ENCODE measurements at places on chromosomes 6 and 20.

DNA sequence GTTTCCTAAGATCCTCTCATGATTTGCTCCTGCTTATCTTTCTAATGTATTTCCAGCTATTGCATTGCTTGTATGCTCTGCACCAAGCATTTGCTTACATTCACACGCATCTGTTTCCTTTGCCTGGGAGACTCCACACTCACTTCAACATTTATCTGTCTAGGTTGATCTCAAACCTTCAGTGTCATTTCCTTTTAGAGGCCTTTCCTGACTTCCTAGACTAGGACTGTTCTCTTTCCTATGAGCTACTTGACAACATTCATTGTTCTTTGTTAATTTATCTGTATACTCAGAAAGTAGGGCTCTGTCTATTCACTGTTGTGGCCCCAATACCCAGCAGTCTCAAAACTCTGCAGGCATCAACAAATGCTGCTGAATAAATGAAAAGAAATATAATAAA is 84.4 kb downstream of the WASF1 start:
- H3K27ac ChIP-seq = no peak overlapping the region
- no peak overlapping the region for H3K4me3 ChIP-seq
- no peaks in the 10 kb centered on the region for H3K36me3 ChIP-seq
- no peaks in the 10 kb centered on the region for H3K4me1 ChIP-seq
- H3K27me3 ChIP-seq = no peaks in the 10 kb centered on the region

DNA sequence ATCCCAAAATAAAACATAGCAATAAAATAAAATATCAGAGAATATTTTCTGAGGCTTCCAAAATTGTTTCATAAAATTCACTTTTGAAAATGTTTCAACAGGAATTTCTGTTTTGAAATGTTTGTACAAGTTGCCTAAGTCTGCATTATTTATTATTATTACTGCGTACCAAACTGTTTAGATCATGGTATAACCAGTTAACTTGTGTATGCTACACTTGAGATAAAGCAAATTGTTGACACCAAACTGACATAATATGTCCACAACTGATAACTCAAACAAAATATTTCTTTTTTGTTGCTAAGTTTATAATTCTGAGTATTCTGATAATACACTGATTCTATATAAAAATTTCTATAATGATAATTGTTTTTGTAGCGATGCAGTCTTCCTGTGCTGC is 531.8 kb upstream of the EYS start:
- no peak overlapping the region for H3K4me3 ChIP-seq
- no peaks in the 10 kb centered on the region for H3K27me3 ChIP-seq
- H3K4me1 ChIP-seq = no peaks in the 10 kb centered on the region
- no peak for DNase-seq

GRCh38 chr20:54113566-54113965 is 43.2 kb upstream of the BCAS1 start:
- H3K4me3 ChIP-seq = no peak overlapping the region
- DNase-seq = no peak
- H3K27ac ChIP-seq = no peak overlapping the region
- H3K36me3 ChIP-seq = no peaks in the 10 kb centered on the region
- H3K27me3 ChIP-seq = no peaks in the 10 kb centered on the region

- peaks cover 4% of the 10 kb centered on the region for H3K27me3 ChIP-seq
- H3K4me3 ChIP-seq = no peak overlapping the region
- no peak for DNase-seq
- H3K4me1 ChIP-seq = no peaks in the 10 kb centered on the region
- H3K27ac ChIP-seq = no peak overlapping the region
Measured at GRCh38 chr6:168100803-168101589, 22.0 kb upstream of the FRMD1 start.

GRCh38 chr20:3502878-3503277 is 32.1 kb downstream of the ATRN start:
- no peak overlapping the region for H3K27ac ChIP-seq
- H3K4me1 ChIP-seq = no peaks in the 10 kb centered on the region
- no peaks in the 10 kb centered on the region for H3K36me3 ChIP-seq
- no peak for DNase-seq
- no peaks in the 10 kb centered on the region for H3K27me3 ChIP-seq

DNA sequence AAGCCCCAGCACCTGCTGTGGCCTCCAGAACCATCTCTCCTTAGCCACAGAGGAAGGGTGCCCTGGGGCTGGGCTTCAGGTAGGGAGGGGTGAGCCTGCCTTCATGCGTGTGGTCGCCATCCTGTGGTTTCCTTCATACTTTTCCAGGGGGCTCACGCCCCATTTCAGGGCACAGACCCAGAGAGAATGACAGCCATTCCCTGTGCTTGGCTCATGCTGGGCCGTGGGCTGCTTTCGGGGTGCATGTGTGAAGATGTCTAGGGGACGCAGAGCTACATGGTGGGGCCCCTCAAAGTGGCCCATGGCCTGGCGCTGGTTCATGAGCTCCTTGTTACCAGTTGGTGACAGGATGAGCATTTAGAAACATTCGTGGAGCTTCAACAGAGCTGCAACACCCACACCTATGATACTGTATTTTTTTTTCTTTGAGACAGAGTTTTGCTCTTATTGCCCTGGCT is 190.3 kb upstream of the SLC24A3 start:
- H3K4me3 ChIP-seq = no peak overlapping the region
- H3K4me1 ChIP-seq = no peaks in the 10 kb centered on the region
- no peaks in the 10 kb centered on the region for H3K36me3 ChIP-seq
- no peak for DNase-seq
- H3K27ac ChIP-seq = no peak overlapping the region
- H3K27me3 ChIP-seq = no peaks in the 10 kb centered on the region

- no peaks in the 10 kb centered on the region for H3K36me3 ChIP-seq
- no peak overlapping the region for H3K27ac ChIP-seq
- peaks cover 14% of the 10 kb centered on the region for H3K4me1 ChIP-seq
- no peak for DNase-seq
Measured at GRCh38 chr6:15439410-15440025, 193.6 kb downstream of the JARID2 start.

Data from effector memory CD4-positive, alpha-beta T cell (primary cell).